Fibroblast of skin of left quadriceps (primary cell): ENCODE measurements at places on chromosomes 4 and X.

GRCh38 chr4:75289914-75290582 lies 224.2 kb downstream of the RCHY1 start:
- DNase-seq: no peak

- DNase-seq: no peak
Observed at GRCh38 chrX:134653835-134654234, 4.4 kb downstream of the PLAC1 start.

DNA sequence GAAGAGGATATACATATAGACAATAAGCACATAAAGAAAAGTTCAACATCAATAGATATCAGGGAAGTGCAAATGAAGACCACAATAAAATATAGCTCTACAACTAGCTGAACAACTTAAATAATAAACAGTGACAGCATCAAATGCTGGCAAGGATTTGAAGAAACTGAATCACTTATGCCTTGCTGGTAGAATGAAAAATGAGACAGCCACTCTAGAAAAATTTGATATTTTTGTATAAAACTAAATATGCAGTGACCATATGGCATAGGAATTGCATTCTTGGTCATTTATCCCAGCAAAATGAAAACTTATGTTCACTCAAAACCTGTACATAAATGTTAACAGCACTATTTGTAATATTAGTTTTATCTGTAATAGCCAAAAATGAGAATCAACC lies 1102.0 kb downstream of the C4orf33 start:
- no peak for DNase-seq

DNA sequence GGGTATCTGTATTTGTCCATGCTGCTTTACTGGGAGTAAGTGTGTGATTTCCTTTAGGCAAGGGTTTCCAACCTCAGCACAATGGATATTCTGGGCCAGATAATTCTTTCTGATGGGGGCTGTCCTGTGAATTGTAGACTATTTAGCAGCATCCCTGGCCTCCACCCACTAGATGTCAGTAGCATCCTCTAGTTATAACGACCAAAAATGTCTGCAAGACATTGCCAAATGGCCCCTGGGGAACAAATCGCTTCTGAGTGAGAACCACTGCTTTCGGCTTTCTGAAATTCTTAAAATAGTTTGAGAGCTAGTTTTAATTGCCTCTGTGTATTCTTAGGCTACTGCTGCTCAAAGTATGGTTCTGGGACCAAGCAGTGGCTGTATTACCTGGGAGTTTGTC lies 81.2 kb upstream of the GPM6B start:
- DNase-seq: no peak

- no peak for DNase-seq
Observed at GRCh38 chrX:119828446-119828845, 24.3 kb downstream of the UPF3B start.

DNA sequence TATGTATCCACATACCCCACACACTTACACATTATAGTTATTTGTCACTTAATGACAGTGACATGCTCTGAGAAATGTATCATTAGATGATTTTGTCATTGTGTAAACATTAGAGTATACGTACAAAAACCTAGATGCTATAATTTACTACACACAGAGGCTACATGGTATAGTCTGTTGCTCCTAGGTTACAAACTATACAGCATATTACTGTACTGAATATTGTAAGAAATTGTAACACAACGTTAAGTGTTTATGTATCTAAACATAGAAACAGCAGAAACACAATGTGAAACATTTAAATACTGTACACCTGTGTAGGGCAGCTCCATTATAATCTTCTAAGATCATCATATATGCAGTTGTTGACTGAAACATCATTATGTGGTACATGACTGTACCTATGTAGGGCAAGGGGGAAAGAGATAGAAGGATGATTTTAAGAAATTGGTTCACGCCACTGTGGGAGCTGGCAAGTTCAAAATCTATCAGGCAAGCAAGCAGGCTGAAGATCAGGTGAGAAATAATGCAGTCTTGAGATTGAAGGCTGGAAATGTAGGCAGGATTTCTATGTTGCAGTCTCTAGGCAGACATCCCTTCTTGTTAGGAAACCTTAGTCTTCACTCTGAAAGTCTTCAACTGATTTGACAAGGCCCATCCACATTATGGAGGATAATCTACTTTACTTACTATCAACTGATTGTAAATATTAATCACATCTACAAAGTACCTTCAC lies 78.0 kb upstream of the CPEB2 start:
- DNase-seq: no peak

GRCh38 chr4:118141240-118141639 lies 107.0 kb downstream of the NDST3 start:
- no peak for DNase-seq

- DNase-seq: peak; percentile 84
Observed at GRCh38 chr4:189279188-189279587, 661.5 kb upstream of the FRG1 start.

- no peak for DNase-seq
Observed at GRCh38 chr4:54189140-54189539, 40.0 kb upstream of the PDGFRA start.

DNA sequence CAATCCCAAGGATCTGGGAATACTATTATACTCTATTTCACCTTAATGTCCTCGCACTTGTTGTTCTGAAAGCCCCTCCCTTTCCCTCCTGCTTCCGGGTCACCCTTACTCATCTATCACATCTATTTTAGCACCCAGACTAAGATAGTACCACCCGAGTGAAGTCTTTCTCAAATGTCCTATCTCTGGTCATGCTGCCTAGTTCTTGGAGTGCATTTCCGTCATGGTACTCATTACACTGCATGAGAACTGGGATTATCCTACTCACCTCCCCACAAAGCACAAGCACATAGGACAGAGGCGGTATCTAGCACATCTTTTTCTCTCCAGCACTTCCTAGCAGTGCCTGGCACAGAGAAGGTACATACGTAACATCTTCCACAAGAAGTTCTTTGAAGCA lies 944.4 kb upstream of the FTHL17 start:
- DNase-seq: no peak

GRCh38 chr4:113574636-113575103 lies 186.9 kb downstream of the CAMK2D start:
- DNase-seq: peak; percentile 77

GRCh38 chr4:7824218-7824617 lies 115.4 kb downstream of the AFAP1 start:
- no peak for DNase-seq

DNA sequence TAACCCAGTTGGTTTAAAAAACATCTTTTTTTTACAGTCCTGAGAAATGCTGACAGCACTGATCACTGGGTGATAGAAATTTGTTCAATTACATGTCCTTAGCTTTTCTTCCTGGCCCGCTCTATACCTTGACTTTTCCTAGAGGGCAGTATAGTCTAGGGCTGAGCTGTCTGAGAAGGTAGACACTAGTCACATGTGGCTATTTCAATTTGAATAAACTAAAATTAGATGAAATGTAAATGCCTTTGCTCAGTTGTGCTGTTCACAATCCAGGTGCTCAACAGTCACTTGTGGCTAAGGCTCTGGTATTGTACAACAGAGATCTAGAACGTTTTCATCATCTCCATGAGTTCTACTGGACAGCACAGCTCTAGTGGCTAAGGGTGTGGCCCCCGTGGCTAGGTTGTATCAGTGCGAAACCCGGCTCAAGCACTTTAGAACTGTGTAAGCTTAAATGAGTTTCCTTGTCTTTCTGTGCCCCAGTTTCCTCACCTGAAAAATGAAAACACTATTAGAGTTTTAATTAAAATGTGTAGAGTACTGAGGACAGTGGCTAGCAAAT lies 111.6 kb upstream of the WDR17 start:
- DNase-seq: no peak

DNA sequence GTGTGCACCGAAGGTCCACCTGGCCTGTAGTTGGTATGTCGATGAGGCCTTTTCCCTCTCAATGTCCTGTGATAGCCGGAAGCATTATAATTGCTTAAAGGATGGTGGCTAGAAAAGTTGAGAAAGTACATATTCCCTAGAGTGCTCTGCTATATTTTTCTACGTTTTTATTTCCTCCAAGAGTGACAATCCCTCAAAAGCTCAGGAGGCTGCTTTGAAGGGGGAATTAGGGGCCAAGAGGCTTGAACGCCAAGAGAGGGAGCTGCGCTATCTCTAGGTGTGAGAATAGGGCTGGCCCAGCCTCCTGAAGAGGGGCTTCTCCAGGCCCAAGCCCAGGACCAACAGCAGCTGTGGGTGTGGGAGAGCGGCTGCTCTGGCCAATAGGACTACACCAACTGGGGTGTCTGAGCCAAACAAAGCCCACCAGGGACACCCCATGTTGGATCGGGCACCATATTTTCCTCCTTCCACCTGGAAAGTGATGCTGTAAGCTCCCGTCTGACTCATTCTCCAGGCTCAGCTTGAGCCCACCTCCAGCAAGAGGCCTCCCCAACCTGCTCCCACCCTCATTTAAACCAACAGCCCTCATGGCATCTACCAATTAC lies 124.0 kb downstream of the IRF2 start:
- no peak for DNase-seq

DNA sequence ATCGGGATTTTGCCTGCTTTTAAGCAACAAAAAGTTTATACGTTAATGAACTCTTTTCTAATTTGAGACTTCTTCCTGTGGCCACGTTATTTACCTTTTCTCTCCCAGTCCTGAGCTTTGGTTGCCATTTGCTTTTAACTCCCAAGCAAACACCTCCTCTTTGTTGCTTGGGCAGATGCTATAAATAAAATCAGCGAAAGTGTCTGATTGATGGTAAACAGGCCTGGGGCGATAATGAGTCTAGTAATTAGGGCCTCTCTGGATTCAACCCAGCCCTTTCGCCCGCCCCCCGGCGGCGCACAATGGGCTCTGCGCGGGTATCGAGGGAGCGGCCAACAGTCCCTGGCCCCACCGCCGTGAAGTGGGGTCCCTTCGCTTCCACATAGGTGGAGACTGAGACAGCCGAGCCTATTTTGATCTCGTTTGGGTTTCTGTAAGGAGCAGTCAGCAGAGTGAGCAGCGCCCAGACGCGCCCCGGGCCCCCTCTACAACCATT lies 790 bp downstream of the CLGN start:
- DNase-seq: no peak

- DNase-seq: no peak
Observed at GRCh38 chrX:118352566-118352965, 6.7 kb downstream of the WDR44 start.

DNA sequence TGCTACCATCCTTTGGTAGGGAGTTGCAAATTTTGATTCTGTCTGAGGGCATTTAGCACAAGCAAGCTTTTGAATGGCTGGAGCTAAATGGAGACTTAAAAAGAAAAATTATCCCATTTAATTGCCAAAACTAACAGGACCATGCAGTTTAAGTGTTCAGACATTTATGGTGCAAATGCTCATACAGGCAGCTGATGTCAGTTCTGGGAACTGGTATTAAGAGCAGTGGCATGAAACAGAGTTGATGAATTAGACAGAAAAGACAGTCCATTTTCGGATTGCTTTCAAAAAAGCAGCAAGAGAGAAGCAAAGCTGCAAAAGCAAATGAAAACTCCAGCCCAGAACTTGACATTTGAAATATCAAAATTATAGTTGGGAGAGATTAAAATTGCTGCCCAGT lies 1.3 kb downstream of the SCRG1 start:
- no peak for DNase-seq

- DNase-seq: no peak
Observed at GRCh38 chr4:87849612-87850011, 16.8 kb downstream of the MEPE start.

- DNase-seq: no peak
Observed at GRCh38 chr4:82753725-82754410, 44.7 kb downstream of the SCD5 start.

DNA sequence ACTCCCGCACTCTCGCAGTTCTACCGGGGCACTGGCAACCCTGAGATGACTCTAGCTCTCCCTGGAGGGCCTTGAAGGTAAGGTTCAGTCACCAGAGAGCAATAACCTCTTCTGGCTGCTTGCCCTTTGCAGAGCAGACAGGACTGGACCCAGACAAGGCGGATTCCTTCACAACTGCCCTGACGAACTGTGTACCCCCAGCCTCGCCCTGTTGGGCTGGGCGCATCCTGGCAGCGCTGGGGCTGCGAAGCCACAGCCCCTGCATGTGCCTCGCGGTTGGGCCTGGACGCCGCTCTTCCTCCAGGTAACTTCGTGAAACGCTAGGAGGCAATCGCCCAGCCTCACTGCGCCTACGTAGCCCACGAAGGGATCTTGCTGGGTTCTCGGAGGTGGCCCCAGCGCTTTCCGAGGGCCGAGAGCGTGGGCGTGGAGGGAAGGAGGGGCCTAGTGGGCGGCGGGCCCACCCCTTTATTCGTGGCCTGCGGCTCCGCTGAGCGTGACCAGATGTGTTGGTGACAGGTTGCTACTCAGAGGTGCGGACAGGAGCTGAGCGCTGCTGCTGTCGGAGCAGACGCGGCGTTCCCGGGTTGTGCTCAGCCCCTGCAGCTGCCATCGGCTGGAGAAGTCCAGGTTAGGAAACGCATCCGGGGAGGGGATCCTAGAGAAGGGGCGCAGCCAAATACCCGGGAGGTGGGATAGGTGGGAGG lies 1.9 kb upstream of the MAMLD1 start:
- no peak for DNase-seq

- DNase-seq: peak; percentile 49
Observed at GRCh38 chr4:73309211-73309610, 50.6 kb upstream of the ANKRD17 start.

- no peak for DNase-seq
Observed at GRCh38 chr4:156146571-156146970, 192.9 kb upstream of the CTSO start.

- DNase-seq: no peak
Observed at GRCh38 chrX:4484266-4484665, 770.8 kb upstream of the PRKX start.

DNA sequence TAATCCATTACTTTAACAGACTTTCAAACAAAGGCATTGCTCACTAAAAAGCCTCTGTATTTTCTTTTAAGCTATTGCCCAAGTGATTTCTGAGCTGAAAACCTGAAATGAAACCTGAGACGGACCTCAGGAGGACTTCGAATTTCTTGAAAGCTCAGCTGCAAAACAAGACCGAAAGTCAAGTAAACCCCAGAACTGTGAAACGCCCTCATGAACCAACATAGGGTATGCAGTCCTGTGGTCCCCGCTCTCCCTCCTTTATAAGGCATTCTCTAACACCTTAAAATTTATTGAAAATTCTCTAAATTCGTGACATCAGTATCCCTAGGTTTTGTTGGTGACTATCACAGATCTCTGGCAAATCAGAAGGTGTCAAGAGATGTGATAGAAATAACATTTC lies 91.8 kb downstream of the SHISA3 start:
- no peak for DNase-seq

DNA sequence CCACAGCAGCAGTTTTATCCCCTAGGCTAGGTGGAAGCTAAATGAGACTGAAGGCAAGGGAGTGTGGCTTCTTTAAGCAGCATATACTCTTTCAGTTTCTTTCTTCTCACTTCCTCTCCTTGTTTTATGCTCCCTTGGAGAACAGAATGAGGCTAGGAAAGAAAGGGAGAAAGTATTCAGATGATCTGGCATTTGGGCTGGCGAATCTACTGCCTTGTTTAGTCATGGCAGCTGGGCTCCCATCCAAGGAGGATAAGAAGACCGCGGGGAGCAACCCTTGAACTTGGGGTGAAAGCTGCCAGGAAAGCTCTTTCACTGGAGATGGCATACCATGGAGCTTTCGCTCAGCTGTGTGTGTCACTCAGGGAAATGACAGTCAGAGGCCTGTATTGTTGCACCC lies 72.1 kb downstream of the ARHGEF38 start:
- DNase-seq: no peak
